ENCODE measurements at places on chromosomes 2 and 18. TPM values are rescaled to one million over a fixed set of nuclear protein-coding genes. Genes with fewer than 3 reads are reported as not detected.

DNA sequence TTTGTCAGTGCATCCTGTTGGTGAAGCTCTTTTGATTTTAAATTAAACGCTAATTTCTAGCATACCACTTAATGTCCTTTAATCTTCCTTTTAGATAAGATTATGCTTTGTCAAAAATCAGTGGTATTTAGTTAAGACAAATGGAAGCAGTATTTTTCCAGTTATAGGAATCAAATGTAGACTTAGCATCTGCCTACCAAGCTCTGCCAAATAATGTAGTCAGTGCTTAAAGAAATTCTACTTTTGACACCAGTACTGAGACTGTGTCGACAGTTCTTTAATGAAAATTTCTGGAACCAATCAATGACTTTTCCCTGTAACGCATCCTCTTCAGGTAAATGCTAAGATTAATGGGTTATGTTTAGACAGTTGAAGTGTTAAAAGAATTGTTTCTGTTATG lies 803.3 kb upstream of the FAM98A start:
- DNase-seq: no peak

- DNase-seq: no peak
Observed at GRCh38 chr2:47536696-47537095, 133.7 kb downstream of the MSH2 start.

GRCh38 chr2:212076456-212076855 lies 462.1 kb downstream of the ERBB4 start:
- no peak for DNase-seq

DNA sequence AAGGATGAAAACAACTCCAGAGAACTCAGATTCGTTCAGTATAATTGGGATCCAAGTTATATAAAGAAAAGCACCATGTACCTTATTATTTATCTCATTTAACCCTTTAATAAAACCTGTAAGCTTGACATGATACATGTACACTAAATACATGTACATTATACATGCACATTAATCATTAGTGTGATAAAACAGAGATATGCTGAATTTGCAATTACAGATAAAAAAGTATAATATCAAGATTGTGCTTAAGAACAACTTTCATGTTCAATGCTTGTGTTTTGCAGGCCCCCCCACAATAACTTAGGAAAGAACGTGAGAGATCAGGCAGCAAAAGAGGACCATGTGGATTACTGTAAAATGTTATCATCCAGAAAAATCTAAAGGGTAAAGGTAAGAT lies 385.4 kb upstream of the GYPC start:
- DNase-seq: no peak

DNA sequence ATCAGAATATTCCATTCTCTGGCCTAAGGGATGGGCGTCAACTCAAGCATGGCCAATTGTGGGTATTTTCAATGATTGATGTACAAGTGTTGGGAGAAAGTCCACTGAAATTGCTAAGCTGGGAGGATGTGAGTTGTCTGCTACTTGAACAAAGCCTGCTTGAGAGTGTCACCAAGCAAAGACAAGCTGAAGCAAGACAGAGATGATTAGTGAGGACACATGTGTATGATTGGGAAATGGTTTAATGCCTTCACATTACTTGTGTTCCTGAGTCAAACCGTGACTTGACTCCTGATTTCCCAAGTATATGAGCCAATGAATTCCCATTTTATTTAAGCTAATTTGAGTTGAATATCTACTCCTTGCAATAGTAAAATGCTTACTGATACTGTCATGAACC lies 23.7 kb upstream of the NRP2 start:
- DNase-seq: no peak

DNA sequence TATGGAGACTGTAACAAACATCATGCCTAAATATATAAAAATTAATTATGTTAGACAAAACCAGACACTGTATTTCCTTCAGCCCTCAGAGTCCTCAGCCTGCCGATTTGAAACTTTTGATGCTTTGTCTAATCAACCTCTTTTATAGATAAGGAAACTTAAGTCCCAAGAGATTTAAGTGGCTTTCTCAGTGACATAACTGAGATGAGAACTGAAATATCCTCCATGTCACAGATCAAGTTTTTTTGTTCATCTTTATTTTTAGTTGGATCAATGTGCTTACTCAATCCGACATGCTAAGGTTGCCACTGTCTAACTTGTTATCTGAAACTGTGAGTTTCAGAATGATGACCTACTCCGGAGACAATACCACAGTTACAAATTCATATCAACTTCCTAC lies 72.3 kb downstream of the BARD1 start:
- DNase-seq: no peak

DNA sequence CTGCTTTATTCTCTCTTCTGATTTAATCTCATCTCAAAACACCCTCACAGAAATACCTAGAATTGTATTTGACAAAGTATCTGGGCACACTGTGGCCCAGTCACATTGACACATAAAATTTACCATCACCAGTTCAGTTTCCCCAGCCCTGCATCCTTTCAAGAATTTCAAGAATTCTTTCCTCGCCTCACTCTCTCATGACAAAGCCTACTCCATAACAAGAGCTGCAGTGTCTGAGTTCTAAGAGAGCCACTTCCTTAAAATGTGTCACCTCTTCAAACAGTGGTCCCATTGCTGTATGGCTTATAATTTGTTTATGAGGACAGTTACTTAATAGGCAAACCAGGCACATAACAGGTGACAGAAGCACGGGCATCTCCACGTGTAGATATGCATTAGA lies 90.9 kb upstream of the STK39 start:
- DNase-seq: no peak

GRCh38 chr2:161112908-161113307 lies 47.3 kb upstream of the TANK start:
- no peak for DNase-seq

The NCKAP5 gene
- total RNA-seq: 0.15 TPM

The ZNF24 gene
- 32.8 TPM for total RNA-seq

The MTHFD2 gene
- total RNA-seq: 303 TPM

The REG3A gene
- not detected for total RNA-seq

The RAB6C gene
- total RNA-seq: not detected

Measured in H7 (cell line).